ENCODE measurements at places on chromosomes 2 and 18. TPM values are rescaled to one million over a fixed set of nuclear protein-coding genes. Genes with fewer than 3 reads are reported as not detected.

Gene SULT1C4
- not detected for total RNA-seq

GRCh38 chr18:79218605-79219190 lies 149.5 kb downstream of the ATP9B start:
- no peak for DNase-seq

DNA sequence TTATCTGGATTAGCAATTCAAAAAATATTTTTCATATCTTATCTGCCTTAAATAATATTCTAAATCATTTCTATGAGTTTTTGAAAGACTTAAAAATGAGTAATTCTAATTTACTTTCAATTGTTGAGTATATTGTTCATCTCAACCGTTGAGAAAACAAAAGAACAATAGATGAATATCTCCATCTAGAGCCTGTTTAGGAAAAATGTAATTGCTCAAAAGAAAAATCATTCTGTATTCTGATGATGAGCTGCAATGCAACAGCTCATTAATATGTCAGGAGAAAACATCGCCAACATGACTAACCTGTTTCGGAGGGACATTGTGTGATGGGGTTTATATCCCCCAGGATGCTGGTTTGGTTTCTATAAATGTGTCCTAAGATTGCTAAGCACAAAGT lies 417.6 kb downstream of the SUCLG1 start:
- no peak for DNase-seq

DNA sequence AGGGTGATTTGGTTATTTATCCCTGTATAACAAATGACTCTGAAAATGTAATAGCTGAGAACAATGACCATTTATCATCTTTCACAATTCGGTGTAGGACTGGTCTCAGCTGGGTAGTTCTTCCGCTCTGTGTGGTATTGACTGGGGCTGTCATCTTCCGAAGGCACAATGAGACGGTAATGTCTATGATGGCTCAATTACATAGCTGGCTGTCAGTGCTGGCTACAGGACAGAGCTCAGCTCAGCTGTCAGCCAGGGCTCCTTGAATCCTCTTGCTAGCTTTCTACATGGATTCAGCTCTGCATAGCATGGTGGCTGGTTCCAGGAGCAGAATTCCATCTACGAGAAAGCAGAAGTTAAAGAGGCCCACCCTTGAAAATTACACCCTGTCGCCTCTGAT lies 483.8 kb downstream of the TDRD15 start:
- DNase-seq: no peak
